ENCODE measurements at places on chromosomes 2 and 18.

DNA sequence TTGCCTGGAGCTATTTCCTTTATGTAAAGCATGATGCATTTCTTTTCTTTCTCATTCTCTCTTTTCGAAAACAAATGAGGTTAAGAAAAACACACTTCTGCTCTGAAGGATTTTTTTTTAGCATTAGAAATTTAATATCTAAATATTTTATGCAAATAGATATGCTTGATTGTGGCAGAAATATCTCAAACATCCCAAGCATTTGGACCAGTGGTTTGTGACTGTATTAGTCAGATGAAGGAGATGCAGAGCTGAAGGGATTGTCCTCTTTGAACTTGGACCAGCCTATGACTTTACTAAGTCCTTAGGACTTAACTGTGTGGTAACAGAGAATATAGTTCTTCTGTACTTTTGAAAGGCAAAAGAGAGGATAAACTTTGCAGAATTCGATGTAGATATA is 335.9 kb upstream of the NT5C1B start:
- DNase-seq, result no peak

- no peak for DNase-seq
These were observed 40.4 kb downstream of the LDLRAD4 start for GRCh38 chr18:13258921-13259320.

GRCh38 chr2:219439506-219439905 is 4.9 kb downstream of the SPEG start:
- no peak for DNase-seq

GRCh38 chr2:9473308-9473984 is 905 bp upstream of the IAH1 start:
- no peak for DNase-seq

Measured in stimulated activated CD8-positive, alpha-beta memory T cell treated with anti-CD3 and anti-CD28 coated beads, Interleukin-4, amount 100 ng/mL, for 1 hour (primary cell).